Prostate gland (tissue), 2 donors: ENCODE measurements at places on chromosomes 6 and 20.

- DNase-seq: no peak
These were observed 81.2 kb downstream of the ASXL1 start for GRCh38 chr20:32439132-32439829.

DNA sequence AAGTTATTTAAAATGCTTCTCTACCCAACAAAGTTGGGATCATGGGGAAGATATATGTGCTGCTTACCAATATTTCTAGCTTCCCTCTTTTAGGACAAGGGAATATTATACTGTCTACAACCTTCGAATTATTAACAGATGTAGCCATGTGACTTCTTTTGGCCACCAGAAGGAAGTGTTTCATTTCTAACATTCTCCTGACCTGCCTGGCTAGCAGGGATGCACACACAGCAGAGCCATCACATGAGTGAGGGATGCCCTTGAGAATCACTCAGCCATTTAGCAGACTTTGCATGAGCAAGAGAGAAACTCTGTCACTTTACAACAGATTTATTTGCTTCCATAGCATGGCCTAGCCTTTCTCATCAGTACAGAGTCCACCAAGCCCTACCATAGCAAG, 230.7 kb upstream of the MARCKS start:
- DNase-seq: no peak

GRCh38 chr20:56400001-56400640, 7.7 kb downstream of the CSTF1 start:
- peak; percentile 41 for DNase-seq

DNA sequence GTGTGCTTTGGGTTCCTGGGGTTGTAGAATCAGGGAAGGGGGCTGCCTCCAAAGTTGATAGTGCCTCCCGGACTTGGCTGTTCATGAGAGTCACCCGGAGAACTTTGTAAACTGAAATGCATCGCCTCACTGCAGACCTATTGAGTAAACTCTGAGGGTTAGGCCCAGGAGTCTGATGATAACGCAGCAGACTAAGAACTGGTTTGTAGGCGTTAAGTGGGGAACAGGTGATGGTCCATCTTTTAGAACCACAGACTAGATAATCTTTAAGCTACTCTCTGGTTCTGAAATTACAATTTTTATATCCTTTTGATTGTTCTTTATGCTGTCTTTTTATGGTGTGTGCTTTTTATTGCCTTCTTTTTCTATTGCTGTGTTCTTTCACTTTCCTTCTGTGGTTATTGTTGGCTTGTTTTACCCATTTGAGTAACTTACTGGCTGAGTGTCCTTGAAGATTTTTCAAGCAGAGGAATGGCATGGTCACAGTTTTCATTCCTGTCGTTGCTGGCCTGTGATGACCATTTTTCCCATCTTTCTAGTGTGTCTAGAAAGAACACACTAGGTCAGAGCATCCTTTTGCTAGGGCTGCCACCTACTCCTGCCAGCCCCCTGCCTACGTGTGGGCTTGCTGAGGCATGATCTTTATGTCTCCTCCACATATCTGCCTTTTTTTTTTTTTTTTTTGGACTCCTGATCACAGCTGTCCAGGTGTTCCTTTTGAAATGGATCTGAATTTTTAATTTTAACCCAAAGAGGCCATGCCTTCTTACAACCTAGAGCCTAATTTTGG, 30.9 kb downstream of the LRRC1 start:
- DNase-seq: no peak

DNA sequence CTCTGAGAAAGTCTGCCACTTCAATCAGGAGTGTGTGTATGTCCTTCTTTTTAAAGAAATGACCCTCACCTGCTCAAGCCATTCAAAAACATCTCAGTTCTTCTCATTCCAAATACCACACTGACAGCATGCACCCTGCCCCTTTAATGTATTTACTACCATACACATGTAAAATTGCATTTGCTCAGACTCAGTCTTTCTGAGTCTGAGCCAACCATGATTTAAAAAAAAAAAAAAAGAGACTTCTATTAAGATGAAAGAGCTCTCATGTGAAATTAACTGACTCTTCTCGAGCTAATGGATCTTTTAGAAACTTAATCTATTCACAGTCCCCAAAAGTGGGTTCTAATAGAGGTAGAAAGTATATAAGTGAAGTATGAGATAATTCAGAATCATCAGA, 1.4 kb upstream of the FILIP1 start:
- no peak for DNase-seq

DNA sequence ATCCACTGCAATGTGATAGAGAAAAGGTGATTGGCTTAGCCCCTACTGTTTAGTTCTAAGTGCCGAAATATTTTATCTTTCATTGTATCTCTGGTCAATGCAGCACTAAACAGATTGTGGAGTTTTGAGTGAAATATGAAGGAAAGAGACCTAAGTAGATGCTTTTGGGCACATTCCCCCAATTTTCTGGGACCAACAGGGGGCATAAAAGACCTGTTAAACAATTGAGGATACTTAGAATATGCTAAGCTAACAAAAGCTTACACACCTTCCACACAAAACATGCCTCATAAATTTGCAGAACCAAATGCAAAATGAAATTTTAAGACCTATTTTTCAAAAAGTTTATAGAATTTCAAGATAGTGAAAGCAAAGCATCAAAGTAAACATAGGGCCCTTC, 746.9 kb downstream of the TBC1D32 start:
- no peak for DNase-seq

- no peak for DNase-seq
These were observed 4.7 kb downstream of the CITED2 start for GRCh38 chr6:139369568-139370282.

DNA sequence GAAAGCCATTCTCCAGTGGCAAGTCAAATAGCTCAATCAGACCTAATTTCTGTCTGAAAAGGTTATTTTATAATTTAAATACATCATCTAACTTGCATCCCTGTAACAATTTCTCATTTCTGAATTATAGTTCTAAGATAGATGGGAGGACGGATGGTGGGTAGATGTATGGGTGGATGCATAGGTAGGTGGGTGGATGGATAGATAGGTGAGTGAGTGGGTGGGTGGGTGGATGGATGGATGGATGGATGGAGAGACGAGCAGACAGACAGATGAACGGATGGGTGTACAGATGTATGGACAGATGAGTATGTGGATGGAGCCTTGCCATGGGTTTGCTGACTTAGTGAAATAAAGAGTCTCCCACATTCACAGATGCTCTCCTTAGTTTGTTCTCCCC, 20.0 kb downstream of the PDE10A start:
- no peak for DNase-seq

- no peak for DNase-seq
These were observed 109.0 kb upstream of the SUPT3H start for GRCh38 chr6:45486736-45487135.

- DNase-seq: no peak
These were observed 113.9 kb downstream of the ALDH8A1 start for GRCh38 chr6:134835993-134836392.

GRCh38 chr6:136361787-136362186, 72.1 kb upstream of the BCLAF1 start:
- no peak for DNase-seq

- DNase-seq: no peak
These were observed 225.4 kb upstream of the ZFP64 start for GRCh38 chr20:52416953-52417352.
